Jurkat, Clone E6-1 (cell line): ENCODE measurements at places on chromosomes 2 and 18.
A peak's percentile ranks its signal among the peaks of the same experiment; 100 is the strongest.

GRCh38 chr2:56871644-56872043, 687.9 kb downstream of the CCDC85A start:
- no peak for DNase-seq

- no peak for DNase-seq
Observed at GRCh38 chr18:79502782-79503181, 107.1 kb downstream of the NFATC1 start.

DNA sequence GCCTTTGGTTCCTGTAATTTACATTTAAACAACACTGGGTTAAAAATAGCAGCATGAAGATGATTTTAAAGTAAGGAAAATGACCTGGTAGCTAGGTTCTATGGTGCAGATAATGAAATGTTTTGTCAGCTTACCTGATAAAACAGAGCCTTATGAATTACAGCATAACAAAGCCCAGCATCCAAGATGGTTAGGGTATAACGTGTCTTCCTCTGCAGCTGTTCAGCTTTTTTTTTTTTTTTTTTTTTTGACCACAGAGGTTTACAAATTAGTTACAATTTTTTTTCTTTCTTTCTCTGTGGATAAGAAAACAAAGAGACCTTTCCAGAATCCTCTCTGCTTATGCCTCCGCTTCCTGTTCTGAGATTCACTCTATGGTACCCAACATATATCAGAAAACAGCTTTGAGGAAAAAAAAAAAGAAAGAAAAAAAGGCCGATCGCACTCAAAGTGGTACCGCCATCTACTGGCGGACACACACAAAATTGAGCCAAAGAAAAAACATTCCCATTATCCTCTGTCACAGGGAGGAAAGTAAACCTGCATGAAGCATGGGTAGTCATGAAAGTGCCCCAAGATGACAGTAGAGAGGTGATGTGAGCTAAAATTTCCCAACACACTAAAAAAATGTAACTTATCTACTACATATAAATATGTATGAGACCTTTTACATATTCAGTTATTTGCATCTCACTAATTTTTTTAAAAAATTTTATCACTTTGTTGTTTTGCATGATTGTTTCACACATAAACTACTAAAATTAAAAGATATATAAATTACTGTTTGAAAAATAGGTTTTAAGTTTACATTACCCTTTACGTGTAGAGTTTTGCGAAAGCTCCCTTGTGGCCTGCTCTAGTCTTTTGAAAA, at the start of gene SCN3A:
Gene SCN3A (minus strand): TSS at position 362 of the 871 bp plus-strand sequence. CDS start 27,656 bp downstream, outside the sequence.
- peak; percentile 88 for DNase-seq

GRCh38 chr18:49876536-49876935, 63.2 kb upstream of the ACAA2 start:
- DNase-seq, result no peak

GRCh38 chr2:224086226-224086914, 47.3 kb upstream of the SERPINE2 start:
- no peak for DNase-seq

- no peak for DNase-seq
Observed at GRCh38 chr18:13237073-13237472, 18.5 kb downstream of the LDLRAD4 start.
